ENCODE measurements at places on chromosomes 16 and 17.

DNA sequence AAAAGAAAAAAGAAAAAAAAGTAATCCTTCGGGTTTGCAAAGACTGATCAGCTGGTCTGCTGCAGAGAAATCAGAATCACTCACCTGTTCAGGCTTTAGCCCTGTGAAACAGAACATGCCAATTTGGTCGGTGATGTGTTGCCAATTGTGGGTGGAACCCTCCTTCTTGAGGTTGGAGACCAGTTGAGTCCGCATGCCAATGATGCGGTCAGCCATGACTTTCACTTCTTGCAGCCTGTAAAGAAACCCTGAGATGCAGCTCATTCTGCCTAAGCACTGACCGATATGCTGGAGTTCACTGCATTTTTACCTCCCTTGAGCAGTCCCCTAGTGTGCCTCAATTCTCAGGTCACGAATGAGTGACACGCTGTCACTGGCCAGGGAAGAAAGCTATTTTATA, 24.8 kb upstream of the SLC38A7 start:
- no peak for DNase-seq

- DNase-seq: no peak
These were observed 2.9 kb downstream of the SLC16A3 start for GRCh38 chr17:82231562-82232321.

DNA sequence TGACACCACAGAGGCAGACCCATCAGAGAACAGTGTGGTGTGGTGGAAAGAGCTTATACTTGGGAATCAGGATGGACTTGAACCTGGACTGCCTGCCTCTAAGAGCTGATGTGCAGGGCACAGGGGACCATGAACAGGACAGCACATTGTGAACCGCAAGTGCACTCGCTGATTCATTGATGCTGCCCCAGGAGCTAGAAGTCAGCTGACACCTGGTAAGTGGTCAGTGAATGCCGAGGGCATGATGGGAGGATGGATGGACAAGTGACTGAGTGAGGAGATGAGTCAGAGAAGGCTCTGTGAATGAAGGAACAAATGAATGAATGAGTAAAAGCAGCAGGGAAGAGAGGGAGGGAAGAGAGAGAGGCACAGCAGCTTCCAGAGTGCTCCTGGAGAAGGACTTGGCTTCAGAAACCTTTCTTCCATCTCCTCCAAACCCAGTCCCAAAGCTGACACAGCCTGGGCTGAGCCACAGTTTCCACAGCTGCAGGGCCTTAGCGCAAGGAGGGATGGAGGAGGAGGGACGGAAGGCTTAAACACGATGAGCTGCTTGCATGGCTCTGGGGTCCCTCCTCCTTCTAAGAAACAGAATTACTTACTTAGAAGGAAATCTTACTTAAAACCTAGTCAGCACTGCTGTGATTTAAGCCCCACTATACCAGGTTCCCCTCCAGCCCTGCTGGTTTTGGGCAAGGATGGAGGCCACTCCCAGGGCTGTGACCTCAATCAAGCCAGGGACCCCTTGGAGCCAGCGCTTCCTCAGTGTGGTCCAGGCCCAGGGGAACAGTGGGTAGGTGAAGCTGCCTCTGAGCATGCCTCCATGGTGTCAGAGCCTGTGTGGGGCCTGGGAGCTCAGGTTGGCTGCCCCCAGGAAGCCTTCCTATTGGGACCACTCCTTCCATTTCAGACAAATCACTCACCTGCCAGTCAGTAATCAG, 184.6 kb downstream of the TMEM132E start:
- DNase-seq: no peak

DNA sequence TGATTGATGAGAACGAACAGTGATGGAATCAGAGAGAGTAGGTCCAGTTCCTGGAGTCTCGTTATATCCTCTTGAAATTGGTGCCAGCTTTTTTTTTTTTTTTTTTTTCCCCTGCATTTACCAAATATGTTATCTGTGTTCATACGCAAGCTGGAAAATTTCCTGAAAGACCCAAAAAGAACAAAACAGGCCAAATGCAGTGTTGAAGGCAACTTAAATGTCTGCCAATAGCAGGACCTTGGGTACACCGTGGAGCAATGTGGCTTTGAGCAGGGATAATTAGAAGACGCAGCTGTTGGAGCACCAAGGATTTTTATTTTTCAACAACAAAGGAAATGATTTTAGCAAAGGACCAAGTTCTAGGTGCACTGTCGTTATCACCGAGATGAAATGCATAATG, 105.0 kb downstream of the ABCC6 start:
- no peak for DNase-seq

DNA sequence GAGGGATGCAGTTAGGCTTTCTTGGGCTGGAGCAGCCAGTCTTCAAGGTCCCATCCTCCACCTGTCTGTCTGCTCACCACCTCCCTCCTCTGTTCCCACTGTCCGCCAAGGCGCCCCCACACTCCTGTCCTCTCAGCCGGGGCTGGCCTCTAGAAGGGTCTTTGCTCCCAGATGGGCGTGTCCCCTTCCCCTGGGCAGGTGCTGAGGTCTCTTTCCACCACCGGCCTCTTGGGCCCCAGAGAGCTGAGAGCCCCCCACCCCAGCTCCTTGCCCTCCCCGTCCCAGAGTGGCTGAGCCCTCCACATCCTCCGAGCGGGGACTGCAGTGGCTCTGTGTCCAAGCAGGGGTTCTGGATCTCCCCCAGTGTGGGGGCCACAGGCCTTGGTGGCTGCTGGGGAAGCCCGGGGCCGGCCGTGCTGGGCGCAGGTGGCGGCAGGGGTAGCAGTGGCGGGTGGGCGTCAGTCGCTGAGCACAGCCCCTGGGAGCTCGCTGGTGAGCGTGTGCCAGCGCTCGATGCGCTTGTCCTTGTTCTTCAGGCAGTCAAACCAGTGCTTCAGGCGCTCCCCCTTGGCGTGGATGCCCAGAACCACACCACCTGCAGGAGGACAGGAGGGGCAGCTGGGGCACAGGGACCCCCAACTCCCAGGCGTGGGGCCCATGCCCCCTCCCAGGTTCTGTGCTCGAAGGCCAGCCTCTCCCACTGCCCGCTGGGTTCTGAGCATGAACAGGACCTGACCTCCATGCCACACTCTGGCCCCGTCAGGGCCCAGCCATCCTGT, 9.8 kb downstream of the SCGB1C2 start:
- DNase-seq: no peak

- DNase-seq: no peak
These were observed 39.6 kb upstream of the TMEM97 start for GRCh38 chr17:28279411-28279810.

GRCh38 chr17:56723421-56723820, 110.3 kb downstream of the C17orf67 start:
- DNase-seq: no peak

- no peak for DNase-seq
These were observed 26.1 kb upstream of the KDM8 start for GRCh38 chr16:27177031-27177774.

GRCh38 chr16:1830213-1830612, 3.2 kb downstream of the FAHD1 start:
- no peak for DNase-seq

- DNase-seq: no peak
These were observed 94.2 kb downstream of the DNAH3 start for GRCh38 chr16:21056396-21056795.

GRCh38 chr16:30985401-30986128, 558 bp downstream of the HSD3B7 start:
- no peak for DNase-seq

DNA sequence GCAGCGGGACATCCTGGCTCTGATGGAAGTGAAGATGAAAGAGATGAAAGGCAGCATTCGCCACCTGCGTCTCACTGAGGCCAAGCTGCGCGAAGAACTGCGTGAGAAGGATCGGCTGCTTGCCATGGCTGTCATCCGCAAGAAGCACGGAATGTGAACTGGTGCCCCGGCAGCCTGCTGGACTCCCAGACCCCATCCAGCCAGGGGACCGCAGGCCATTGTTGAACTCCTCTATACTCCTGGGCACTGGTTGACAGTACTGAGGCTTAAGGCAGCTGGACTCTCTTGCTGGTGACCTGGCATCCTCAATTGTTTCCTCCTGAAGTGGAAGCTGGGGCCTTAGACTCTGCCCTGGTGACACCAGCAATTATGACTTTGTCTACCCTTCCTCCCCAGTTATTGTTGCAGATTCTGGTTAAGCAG, 1.2 kb downstream of the THAP11 start:
- no peak for DNase-seq

- DNase-seq: no peak
These were observed 28.3 kb upstream of the CDC42EP4 start for GRCh38 chr17:73340093-73340596.

DNA sequence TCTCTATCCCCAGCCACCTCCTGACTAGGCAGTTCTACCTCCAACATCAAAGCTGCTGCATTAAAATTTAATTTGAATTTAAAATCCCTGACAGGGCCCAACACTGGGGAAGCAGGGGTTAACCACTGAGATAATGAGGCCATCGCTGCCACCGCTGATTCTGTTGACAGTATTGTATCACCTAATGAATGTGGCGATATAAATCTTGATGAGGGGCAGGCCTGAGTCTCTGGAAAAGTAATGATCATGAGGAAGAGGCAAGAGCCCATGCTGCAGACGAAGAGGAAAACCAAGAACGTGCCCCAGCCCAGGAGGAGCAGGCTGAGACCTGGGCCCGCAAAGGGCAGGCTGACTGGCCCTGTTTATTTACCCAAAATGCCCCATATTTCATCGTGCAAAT, 251.4 kb upstream of the ZFHX3 start:
- no peak for DNase-seq

DNA sequence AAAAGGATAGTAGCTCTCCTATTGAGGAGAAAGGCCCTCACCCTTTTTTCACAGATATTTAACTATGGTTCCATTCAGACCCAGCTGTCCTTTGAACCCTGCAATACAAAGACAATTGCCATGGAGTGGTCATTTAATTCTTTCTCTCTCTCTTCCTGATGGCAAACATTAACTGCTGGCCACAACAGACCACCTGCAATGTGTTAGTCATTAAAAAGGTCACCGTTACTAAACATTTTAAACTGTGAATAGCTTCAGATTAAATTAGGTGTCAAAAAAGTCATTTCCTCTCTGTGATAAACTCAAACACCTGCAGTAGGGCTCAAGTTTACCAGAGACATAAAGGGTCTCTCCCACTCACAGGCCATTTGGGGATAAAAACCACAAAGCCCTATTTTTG, 697.2 kb downstream of the TOX3 start:
- DNase-seq: no peak

- DNase-seq: no peak
These were observed 28.1 kb downstream of the KIAA0513 start for GRCh38 chr16:85055493-85056210.

- peak; percentile 10 for DNase-seq
These were observed 176.2 kb upstream of the FAM20A start for GRCh38 chr17:68777243-68777855.

DNA sequence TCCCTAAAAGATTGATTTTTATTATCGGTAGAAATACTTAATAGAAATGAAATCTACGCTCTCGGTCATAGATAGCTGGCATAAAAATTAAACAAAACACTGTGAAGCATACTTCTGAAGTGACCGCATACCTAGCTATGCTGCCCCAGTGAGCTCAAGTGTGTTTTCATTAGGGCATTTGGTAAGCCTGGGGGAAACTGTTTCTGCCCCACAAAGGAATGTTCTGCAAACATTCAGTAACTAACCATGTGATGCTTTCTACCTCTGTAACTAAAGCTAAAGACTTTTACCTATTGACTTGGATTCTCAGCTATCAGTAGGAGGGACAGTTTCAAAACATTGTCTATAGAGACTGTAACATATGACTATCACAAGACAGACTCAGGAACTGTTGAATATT, 93.5 kb upstream of the HSBP1 start:
- DNase-seq: no peak

GRCh38 chr17:21394265-21394664, 18.1 kb downstream of the KCNJ12 start:
- no peak for DNase-seq

DNA sequence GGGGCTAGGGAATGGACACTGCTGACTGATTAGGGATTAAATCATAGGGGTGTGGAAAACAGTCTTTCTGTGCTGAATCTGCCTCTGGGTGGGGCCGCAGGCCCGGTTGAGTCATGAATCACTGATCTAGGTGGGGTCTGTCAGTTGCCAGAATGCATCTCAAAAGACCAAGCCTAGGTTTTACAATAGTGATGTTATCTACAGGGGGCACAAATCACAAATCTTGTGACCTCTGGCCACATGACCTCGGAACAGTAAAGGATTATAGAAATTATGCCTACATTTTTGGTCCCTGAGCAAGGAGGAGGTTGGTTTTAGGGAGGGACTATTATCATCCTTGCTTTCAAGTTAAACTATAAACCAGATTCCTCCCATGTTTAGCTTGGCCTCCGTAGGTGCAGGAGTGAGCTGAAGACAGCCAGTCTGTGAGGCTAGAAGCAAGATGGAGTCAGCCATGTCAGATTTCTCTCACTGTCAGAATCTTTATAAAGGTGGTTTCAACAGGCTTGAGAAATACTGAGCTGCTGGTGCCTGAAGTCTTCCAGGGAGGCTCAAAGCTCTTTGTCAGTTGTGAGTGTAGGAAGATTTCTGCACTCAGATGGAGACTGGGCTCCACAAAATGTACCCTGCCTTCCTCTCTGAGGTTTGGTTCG, 12.9 kb downstream of the GNGT2 start:
- DNase-seq: no peak

DNA sequence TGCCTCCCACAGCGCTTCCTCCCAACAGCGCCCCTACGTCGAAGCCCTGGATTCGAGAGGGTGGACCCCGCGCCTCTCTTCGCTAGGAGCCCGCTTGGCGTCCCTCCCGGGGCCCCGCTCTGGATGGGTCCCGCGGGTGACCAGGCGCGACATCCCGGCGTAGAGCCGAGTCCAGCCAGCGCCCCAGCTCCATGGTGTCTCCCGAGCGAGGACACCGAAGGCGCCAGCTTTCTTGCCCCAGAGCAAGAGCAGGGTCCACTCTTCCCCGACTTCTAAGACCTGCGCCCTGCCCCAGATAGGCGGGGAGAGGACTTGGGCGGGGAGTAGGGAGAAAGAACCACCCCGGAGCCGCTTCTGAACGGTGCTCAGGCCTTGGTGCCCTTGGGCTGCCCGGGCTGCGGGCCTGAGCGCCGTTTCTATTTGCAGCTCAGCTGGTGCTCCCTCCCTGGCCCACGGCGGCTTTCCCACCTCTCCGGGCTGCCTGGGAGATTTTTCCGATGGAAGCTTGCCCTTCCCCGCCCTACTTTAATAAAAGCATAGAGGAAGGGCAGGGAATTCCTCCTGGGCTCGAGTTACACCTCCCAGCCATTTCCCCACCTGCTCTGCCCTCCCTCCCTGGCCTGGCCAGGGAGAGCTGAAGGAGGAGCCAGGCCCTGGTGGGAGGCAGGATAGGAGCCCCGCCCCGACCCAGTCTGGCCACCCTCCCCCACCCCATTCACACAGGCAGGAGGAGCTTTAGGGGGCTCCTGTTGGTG, 1.8 kb downstream of the MMP15 start:
- no peak for DNase-seq

- DNase-seq: no peak
These were observed 160.4 kb downstream of the ABCA8 start for GRCh38 chr17:68794636-68795434.

DNA sequence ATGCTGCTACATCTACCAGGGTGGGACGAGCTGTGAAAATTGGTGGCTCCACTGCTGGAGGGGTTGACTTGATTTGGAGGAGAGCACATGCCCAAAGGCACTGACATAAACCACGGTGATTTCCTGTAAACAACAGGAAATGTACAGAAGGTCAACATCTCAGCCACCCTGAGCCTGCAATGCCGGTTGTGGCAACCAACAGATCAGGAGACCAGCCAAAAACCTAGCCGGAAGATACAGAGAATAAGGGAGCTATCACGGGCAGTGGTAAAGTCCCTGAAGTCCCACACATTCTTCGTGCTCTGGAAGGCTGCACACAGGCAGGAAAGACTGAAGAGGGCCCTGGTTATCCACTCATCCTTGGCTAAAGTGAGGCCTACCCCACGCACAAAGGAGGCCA, 56.2 kb downstream of the ADCY9 start:
- no peak for DNase-seq

- peak; percentile 20 for DNase-seq
These were observed 158.1 kb downstream of the CYLD start for GRCh38 chr16:50899951-50900350.
